GM12878 (cell line): ENCODE measurements at places on chromosomes 5 and 9. TPM values are rescaled to one million over a fixed set of nuclear protein-coding genes. Genes with fewer than 3 reads are reported as not detected.
A peak's percentile ranks its signal among the peaks of the same experiment; 100 is the strongest.

DNA sequence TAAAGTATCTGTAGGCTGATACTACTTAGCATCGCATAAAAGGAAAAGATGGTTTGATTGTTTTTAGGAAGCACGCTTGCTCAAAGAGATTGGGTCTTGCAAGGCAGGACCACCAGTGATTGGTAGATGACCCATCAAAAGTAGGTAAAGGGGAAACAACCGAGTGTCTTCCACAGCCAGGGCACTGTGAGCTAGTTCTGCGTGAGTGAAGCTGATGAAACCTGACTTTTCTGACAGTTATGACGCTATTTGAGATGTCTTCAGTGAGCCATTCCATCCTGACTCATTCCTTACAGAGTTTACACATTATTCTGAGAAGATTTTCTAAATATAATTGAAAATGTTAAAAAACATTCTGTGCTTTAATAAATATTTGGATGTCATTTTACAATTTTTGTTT is 49.7 kb downstream of the BASP1 start:
- no peaks in the 10 kb centered on the region; the same call in 1 of the 2 replicates for H3K36me3 ChIP-seq
- peak overlapping the region; percentile 5; the same call in 1 of the 2 replicates for H3K4me3 ChIP-seq
- H3K27me3 ChIP-seq, result no peaks in the 10 kb centered on the region
- H3K27ac ChIP-seq, result no peak overlapping the region

GRCh38 chr5:72109625-72110024 is 2.4 kb downstream of the MAP1B start:
- no peak overlapping the region for H3K4me3 ChIP-seq
- H3K27me3 ChIP-seq, result peaks cover 18% of the 10 kb centered on the region
- 0 out of 2 replicates have a peak, but pooled peaks cover 2% of the 10 kb centered on the region for H3K4me1 ChIP-seq

DNA sequence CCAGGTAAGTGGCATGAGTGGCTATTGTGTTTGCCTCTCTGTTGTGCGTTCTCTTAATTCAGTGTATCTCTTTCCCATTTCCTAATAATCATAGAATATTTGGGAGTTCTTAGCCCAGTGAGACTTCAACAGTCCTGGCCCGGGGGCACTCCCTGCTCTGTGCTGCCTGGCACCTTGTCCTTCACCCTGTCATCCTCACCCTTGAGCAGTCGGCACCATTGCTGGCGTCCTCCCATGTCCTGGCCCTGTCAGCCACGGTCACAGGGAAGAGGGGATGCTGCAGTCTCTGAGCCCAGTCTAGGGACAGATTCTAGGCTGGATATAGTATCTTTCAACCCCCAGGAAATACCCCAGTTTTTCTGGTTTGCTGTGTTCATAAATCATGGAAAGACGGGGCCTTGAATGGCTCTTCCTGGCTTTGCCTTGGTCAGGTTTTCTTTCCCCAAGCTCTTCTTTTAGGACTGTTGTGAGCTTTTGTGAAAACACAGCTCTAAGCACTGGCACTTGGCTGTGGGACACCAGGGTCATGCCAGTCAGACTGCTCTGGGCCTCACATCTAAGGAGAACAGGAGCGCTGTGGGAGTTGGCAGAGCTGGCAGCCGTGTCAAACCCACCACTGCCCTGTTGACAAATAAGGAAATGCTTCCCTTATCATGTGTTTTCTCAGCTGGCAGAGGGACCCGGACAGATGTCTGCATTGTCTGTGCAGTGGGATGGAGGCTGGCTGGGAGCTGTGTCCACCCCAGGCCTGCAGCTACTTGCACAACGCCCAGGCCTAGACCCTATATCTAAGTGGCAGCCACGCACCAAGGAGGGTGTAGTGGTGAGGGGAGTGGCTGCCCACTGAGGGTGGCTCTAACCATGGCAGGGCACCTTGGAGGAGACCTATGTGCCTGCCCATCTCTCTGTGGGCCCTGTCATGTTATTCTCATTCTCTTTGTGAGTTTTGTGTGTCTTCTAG is 378.6 kb downstream of the ICE1 start:
- DNase-seq, result no peak
- H3K27ac ChIP-seq, result no peak overlapping the region
- H3K36me3 ChIP-seq, result no peaks in the 10 kb centered on the region
- no peak overlapping the region for H3K4me3 ChIP-seq
- H3K4me1 ChIP-seq, result no peaks in the 10 kb centered on the region

- H3K27me3 ChIP-seq, result peaks cover 5% of the 10 kb centered on the region
- peaks cover 11% of the 10 kb centered on the region for H3K4me1 ChIP-seq
- H3K27ac ChIP-seq, result no peak overlapping the region
These were observed 1.1 kb upstream of the FAM78A start for GRCh38 chr9:131277287-131277909.

- no peak overlapping the region for H3K27ac ChIP-seq
- peaks cover 38% of the 10 kb centered on the region for H3K4me1 ChIP-seq
- H3K36me3 ChIP-seq, result no peaks in the 10 kb centered on the region
- no peaks in the 10 kb centered on the region for H3K27me3 ChIP-seq
- no peak for DNase-seq
These were observed 12.7 kb upstream of the CD180 start for GRCh38 chr5:67209141-67209771.

DNA sequence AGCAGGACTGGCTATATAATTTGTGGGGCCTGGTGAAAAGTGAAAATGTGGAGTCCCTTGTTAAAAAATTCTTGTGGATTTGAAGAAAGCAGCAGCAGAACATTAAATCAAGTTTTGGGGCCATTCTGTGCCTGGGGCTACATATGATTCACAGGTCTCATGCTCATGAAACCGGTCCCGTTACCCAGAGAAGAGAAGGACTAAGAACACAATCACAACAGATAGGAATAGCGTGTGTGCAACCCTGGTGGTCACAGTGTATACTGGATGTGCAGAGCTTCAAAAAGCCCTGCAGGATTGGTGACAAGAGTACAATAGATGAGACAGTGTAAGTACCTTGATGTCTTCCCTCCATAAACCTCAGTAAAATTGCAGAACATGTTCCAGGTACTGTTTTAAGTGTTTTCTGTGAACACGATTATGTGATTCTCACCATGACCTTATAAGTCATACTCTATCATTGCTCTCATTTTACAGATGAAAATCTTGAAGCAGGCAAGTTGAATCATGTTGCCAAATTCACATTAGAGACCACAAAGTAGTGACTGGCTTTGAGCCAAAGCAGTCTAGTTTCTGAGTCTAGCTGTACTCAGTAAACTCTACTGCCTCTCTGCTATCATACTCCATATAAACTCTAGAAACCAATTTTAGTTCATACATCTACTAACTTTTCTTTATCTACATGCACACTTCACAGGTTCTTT is 636.5 kb downstream of the TAF11L14 start:
- H3K27me3 ChIP-seq, result no peaks in the 10 kb centered on the region
- no peak for DNase-seq
- H3K27ac ChIP-seq, result no peak overlapping the region
- no peak overlapping the region for H3K4me3 ChIP-seq
- no peaks in the 10 kb centered on the region for H3K4me1 ChIP-seq

DNA sequence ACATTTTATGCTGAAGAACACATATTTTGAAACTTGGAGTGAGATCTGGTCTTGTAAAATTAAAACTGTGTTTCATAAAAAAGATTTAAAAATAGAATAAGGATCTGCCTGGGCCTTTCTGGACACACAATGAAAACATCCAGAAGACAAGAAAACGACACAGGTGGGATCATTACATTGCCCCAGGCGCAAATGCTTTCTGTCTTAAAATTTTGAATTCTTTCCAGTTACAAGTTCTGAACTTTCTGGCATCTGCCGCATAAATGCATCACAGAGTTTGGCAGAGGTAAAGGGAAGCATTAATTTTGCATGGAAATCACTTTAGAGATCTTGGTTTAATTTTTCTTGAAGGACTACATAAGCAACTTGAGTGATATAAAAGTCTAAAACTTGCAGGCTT is 219.6 kb downstream of the WDR70 start:
- no peak overlapping the region for H3K27ac ChIP-seq
- H3K4me1 ChIP-seq, result no peaks in the 10 kb centered on the region
- DNase-seq, result no peak
- no peaks in the 10 kb centered on the region for H3K27me3 ChIP-seq
- H3K4me3 ChIP-seq, result no peak overlapping the region

PCDHGC3 gene
- total RNA-seq, result 20.5 TPM in 2 replicates

DRD1 gene
- total RNA-seq, result not detected in 2 replicates

CDH9 gene
- total RNA-seq, result not detected in 2 replicates

DOK3 gene
- 95.3 and 107 TPM in 2 replicates for total RNA-seq

C9orf43 gene
- total RNA-seq, result 0.35 and 0.56 TPM in 2 replicates

IGFBPL1 gene
- total RNA-seq, result not detected in 2 replicates

MSMP gene
- 1.1 and 2.4 TPM in 2 replicates for total RNA-seq

PRR7 gene
- 15.7 and 15.9 TPM in 2 replicates for total RNA-seq
